Effector CD4-positive, alpha-beta T cell (primary cell): ENCODE measurements at places on chromosomes 4 and X.

DNA sequence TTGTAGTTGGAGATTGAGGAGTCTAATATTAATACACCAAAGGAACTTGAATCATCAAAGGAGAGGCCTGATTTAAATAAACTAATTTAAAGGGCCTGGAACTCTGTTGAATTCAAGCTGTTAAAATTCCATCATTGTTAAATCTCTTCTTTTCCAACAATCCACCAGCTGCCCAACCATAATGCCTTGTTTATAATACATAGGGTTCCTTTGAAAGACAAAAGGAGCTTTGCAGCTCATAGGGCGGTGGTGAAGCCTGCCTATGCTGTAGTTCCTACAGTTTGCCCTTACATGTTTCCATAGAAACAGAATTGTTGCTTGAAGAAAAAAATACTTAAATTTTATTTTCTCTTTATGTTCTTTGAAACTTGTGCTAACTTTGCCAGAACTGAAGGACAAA, 102.8 kb downstream of the GLUD2 start:
- DNase-seq = no peak

- no peak for DNase-seq
Observed at GRCh38 chrX:55702671-55703070, 14.9 kb upstream of the RRAGB start.

- DNase-seq = no peak
Observed at GRCh38 chrX:104118765-104119164, 6.4 kb downstream of the ZCCHC18 start.

- no peak for DNase-seq
Observed at GRCh38 chrX:66918511-66918910, 279.6 kb upstream of the EDA2R start.

GRCh38 chr4:100894339-100894870, 376.6 kb upstream of the EMCN start:
- no peak for DNase-seq

GRCh38 chrX:153970357-153971123, 1.1 kb downstream of the HCFC1 start:
- peak; percentile 43 for DNase-seq

DNA sequence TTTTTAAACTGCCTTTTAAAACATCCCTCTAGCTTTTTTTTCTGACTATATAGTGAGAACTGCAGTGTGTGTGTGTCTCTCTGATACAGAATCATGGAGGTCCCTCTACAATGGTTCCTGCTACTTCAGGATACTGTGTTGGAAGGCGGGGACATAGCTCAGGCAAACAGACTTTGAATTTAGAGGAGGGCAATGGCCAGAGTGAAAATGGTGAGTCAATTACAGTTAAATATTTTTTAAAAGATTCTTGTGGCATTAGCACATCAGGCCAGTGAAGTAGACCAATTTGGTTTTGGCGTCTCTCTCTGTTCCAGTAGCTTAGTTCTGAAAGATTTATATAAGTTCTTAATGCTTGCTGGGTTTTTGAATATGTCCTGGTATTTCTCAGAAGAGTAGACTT, 47.1 kb downstream of the ALG13 start:
- DNase-seq = no peak

GRCh38 chr4:153713866-153714646, 30.0 kb downstream of the TLR2 start:
- DNase-seq = no peak

- DNase-seq = peak; percentile 20
Observed at GRCh38 chr4:153467897-153468262, 1.7 kb downstream of the TMEM131L start.

DNA sequence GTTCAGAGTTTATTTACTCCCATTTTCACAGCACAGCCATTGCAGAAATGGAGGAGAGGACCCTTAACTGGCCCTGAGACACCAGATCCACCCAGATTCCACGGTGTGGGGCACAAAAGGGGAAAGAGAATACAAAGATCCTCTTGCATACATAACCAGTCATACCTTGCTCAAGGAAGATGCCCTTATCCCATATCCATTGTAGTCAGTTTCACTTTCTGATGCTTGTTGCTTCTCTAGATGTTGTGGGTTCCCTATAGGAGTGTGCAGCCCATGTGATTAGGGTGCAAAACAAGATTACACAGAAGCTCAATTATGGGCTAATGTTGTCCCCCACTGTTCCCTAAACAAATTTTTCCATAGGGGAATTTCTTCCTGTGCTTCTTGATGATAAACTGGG, 1309.0 kb upstream of the PABPC4L start:
- no peak for DNase-seq

GRCh38 chr4:91064157-91064853, 937.1 kb downstream of the CCSER1 start:
- DNase-seq = no peak

GRCh38 chr4:161197912-161198311, 965.9 kb downstream of the FSTL5 start:
- no peak for DNase-seq

GRCh38 chrX:148070504-148070877, 89.4 kb downstream of the FMR1NB start:
- DNase-seq = no peak

DNA sequence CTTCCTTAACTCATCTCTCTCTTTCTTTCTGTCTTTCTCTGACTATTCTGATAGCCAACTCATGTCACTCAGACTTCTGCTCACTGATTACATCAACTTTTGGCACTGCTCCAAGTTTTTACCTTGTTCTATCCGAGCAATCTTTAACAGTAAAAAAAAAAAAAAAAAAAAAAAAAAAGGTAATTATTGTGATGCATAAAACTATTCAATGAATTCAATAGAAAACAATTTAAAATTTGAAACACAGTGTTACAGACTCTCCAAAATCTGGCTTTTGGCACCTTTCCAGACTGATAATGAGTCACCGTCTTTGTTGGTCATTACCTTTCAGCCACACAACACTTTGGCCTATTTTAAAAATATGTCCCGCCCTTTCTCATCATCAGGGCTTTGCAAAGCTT, 229.5 kb downstream of the GALNTL6 start:
- DNase-seq = no peak

DNA sequence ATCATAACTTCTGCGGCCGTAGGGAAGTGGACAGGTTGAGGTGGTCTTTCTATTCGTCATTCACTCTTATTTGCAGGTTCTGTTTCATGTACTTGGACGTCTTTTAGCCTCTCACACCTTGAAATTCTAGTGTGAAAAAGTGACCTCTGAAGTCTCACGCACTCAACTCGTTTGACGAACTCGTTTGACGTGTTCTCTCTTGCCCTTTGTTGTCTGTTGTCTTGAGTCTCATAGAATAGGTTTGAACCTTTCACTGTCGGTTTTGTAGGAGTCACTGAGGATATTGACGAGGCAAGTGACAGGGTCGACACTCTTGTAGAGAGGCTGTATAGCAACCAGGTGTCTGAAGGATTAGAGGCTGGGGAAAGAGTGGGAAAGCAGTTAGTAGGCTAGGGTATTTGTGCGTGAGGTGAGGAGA, 1.1 kb upstream of the PGRMC2 start:
- peak; percentile 38 for DNase-seq

GRCh38 chrX:13498238-13498637, 71.2 kb upstream of the EGFL6 start:
- no peak for DNase-seq

GRCh38 chr4:20252656-20253282, 1.1 kb downstream of the SLIT2 start:
- no peak for DNase-seq

GRCh38 chrX:107135965-107136307, 17.3 kb upstream of the RBM41 start:
- DNase-seq = no peak

- DNase-seq = no peak
Observed at GRCh38 chrX:84188320-84188834, 378 bp upstream of the RPS6KA6 start.

DNA sequence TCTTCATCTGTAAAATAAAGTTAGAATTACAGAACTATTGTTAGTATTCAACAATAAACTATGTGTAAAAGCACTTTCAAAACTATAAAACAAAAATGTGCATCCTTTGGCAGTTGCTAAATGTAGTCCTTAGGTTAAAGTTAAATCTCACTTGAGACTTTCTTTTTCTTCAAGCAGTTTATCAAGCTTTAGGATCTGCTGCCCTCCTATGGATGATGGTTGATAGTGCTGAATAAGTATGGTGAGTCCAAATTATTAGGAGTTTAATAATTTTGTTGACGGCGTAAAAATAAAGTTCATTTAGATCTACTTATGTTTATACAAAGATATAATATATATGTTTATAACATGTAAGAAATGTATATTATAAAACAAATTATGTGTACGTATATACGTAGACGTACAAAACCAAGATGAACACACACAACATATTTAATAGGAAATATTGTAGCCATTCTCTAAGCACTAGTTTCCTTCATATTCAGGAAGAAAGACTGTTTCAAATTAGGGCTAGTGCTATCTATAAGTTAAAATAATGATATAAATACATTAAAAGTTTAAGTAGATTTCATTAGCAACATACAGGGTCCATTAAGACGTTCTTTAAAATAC, 22.3 kb downstream of the UGT2A2 start:
- no peak for DNase-seq

- no peak for DNase-seq
Observed at GRCh38 chr4:42710329-42710728, 53.4 kb upstream of the ATP8A1 start.

DNA sequence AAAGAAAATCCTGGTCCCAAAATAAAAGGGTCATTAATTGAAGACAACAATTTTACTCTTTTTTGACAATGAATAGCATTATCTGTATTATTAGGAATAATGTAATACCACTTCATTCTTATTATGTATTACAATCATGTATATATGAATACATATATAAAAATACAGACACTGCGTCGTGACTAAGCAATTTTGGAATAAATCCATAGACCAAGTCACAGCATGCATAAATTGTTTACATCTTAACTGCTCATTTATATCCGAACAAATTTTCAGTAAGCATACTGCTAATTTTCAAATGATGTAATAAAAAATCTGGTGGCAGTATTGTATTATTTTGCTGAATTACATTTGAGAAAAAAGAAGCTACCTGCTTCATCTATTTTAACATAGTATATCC, 321.6 kb upstream of the PITX2 start:
- DNase-seq = no peak

GRCh38 chrX:47662144-47662657, 3.2 kb upstream of the UXT start:
- DNase-seq = no peak

GRCh38 chr4:19399001-19399400, 852.7 kb upstream of the SLIT2 start:
- DNase-seq = no peak

- no peak for DNase-seq
Observed at GRCh38 chr4:40550948-40551462, 78.7 kb downstream of the RBM47 start.

- DNase-seq = no peak
Observed at GRCh38 chr4:98482847-98483806, 175.3 kb downstream of the TSPAN5 start.

GRCh38 chr4:123349421-123350190, 47.0 kb upstream of the SPRY1 start:
- no peak for DNase-seq

- DNase-seq = no peak
Observed at GRCh38 chr4:9781343-9782135, at the start of gene DRD5. Gene DRD5, plus strand, starts transcription at chr4:9781634. Its CDS starts 396 bp downstream, at chr4:9782030.

DNA sequence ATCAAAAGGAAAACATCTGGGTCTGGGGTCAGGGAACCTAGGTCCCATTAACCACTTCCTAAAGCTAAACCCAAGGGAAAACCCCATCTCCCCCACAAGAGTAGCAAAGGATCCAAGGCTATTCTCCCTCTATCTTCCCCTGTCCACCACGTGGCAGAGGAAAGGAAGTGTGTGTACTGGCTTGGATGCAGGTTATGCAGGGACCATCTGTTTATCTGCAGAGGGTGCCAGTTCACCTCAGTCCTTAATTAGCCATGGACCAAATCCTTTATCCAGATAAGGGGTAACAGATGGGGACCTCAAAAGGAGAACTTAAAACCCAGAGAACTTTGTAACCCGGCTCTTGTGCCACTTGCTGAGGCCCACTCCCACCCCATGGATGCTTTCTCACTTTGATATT, 135.3 kb downstream of the ZNF518B start:
- no peak for DNase-seq

GRCh38 chr4:31259119-31259518, 539.0 kb downstream of the PCDH7 start:
- no peak for DNase-seq

DNA sequence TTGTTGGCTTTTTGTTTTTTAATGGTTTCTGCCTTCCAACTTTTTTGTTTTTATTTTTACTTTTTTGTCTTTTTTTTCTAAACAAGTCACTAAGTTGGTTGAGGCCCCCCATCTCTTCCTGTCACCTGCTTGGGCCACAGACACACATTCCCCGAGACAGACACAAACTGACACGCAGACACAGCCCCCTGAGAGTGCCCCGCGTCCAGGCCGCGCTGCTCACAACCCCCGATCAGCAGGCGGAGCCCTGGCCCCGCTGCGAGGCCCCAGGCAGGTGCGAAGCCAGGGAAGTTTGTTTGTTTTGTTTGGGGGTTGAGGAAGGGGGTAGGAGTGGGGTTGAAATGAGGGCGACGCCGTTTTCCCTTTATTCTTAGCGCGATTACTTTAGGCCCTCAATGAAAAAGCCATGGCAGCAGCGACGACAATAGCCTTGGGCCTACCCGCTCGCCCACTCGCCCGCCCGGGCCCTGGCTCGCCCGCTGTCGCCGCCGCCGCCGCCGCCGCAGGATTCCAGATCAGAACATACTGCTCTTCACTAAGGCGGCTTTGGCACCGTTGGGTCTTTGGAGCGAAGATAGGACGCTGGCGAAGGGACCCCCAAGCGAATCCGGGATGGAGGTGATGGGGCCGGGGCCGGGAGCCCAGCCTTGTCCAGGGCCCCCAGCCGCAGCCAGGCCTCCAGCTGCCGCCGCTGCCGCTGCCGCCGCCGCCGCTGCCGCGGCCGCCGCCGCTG, 3.1 kb downstream of the PHOX2B start:
- no peak for DNase-seq

DNA sequence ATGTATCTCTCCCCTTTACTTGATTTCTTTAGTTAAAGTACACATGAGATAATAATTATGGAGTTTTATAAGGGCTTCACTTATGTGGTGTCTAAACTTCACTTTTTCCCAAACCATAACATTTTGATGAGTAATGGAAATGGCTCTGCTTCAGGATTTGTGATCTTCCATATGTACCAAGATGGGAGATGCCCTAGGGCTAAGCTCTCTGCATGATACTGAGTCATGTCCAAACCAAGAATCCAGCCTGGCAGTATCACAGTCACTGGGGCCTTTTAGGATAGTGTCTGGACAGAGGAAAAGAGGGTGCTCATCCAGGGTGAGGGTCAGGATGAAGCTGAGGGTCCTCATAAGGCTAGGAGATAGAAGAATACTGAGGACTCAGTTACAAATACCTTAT, 47.9 kb upstream of the PAGE3 start:
- no peak for DNase-seq

DNA sequence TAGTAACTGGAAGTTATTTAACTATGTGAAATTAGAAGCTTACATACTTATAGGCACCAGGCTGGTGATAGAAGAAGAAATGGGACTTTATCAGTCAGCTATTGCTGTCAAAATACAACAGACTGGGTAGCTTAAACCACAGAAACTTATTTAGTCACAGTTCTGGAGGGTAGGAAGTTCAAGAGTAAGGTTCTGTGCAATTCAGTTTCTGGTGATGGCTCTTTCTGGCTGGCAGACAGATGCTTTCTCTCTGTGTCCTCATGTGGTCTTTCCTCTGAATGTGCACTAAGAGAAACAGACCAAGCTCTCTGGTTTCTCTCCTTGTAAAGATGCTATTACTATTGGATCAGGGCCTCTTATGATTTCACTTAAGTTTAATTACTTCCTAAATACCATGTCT, 92.1 kb upstream of the ANKRD50 start:
- DNase-seq = no peak
